ENCODE measurements at places on chromosomes 5 and 9. TPM values are rescaled to one million over a fixed set of nuclear protein-coding genes. Genes with fewer than 3 reads are reported as not detected.

The C9 gene
- total RNA-seq: not detected

The HAVCR1 gene
- total RNA-seq: 0.22 TPM

- no peaks in the 10 kb centered on the region for H3K27me3 ChIP-seq
- no peak overlapping the region for H3K4me3 ChIP-seq
- H3K27ac ChIP-seq: no peak overlapping the region
Measured at GRCh38 chr9:23693374-23693773, 132.7 kb downstream of the ELAVL2 start.

GRCh38 chr5:97888439-97888838 lies 705.4 kb upstream of the RIOK2 start:
- no peaks in the 10 kb centered on the region for H3K27me3 ChIP-seq
- no peaks in the 10 kb centered on the region for H3K4me1 ChIP-seq
- no peaks in the 10 kb centered on the region for H3K36me3 ChIP-seq
- no peak overlapping the region for H3K4me3 ChIP-seq

GRCh38 chr5:96942911-96943310 lies 7.0 kb downstream of the LNPEP start:
- H3K4me1 ChIP-seq: peaks cover 45% of the 10 kb centered on the region
- no peak for DNase-seq
- H3K4me3 ChIP-seq: no peak overlapping the region
